ENCODE measurements at places on chromosomes 13 and 19.

- DNase-seq, result peak; percentile 93
These were observed 15.9 kb downstream of the ZNF787 start for GRCh38 chr19:56105090-56105701.

DNA sequence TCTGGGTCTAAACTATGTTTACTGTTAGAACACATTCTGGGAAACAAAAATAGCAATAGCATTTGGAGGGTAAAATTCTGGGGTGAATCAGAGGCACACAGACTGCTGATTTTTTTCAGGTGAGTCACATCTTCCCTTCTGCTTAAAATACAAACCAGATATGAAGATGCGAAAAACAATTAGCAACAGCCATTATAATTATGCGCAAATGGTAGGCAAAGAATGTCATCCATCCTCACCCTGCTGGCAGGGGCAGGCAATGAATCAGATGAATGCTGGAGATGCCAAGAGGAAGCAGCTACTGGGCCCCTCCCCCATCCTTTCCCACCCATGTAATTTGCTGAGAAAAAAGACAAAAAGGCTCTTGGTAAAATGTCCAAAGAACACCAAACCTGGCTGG, 282.9 kb downstream of the KLF5 start:
- DNase-seq, result no peak

DNA sequence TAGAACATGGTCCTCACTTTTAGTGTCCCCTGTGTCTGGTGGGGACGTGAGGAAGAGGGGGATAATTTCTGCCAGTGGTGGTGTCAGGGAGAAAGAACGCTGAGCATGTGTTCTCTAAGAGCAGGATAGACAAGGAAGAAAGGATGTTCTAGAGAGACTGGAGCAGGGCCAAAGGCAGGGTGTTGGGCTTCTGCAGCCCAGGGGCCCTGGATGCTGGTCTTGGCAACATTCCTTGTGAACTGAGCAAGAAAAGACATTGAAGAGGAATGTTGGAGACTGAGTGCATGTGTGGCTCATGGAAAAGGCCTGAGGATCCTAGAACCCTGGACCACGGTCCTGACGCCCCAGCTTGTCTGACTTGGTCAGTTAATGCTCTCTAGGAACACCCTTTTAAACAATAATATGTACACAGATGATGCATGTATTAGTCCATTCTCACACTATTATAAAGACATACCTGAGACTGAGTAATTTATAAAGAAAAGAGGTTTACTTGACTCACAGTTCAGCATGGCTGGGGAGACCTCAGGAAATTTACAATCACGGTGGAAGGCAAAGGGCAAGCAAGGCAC, 33.6 kb upstream of the SLC10A2 start:
- no peak for DNase-seq

DNA sequence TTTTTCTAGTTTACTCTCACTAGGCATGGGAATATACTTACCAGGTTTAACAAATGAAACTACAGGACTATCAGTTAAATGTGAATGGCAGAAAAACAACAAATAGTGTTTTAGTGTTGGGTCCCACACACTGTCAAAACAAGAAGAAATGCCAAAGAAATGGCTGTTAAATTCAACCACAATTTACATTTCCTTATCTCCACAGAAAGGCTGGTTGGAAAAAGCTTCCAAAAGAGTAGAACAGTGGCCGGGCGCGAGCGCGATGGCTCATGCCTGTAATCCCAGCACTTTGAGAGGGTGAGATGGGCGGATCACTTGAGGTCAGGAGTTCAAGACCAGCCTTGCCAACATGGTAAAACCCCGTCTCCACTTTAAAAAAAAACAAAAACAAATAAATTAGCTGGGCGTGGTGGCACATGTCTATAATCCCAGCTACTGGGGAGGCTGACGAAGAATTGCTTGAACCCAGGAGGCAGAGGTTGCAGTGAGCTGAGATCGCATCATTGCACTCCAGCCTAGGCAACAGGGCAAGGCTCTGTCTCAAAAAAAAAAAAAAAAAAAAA, 66.5 kb downstream of the SERP2 start:
- DNase-seq, result no peak

- no peak for DNase-seq
These were observed 490 bp downstream of the ITPKC start for GRCh38 chr19:40717325-40717879.

- peak; percentile 51 for DNase-seq
These were observed 136.8 kb downstream of the DCLK1 start for GRCh38 chr13:35994131-35994966.

- DNase-seq, result no peak
These were observed 17.1 kb downstream of the IGFL3 start for GRCh38 chr19:46107371-46107770.

DNA sequence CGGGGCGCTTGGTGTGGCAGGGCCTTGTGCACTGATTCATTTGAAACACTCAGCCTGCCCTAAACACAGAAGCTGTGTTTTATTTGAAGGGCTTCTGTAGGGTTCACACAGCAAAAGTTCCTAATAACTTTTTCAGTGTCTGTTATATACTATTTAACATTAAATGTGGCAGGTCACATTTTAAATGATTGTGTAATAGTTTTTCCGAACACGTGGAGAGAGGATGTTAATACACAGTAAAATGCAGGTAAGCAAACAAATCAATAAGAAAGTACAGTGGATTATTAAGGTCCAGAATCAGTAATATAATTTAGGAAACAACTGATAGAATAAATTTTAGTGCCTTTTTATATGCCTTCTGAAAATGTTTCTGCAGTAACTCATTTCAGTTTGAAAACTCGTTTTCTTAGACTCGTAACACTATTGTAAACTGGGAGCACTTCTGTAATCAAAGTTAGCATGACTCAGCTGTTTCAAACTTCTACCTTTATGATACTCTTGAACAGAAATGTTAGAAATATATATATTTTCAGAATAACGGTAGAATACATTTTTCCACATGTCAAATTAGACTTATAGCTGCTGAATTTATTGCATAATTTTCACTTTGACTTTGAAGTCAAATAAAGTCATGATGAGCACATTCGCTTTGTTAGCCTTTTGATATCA, 70.1 kb downstream of the GGACT start:
- DNase-seq, result no peak

- DNase-seq, result no peak
These were observed 127.6 kb downstream of the KDM4B start for GRCh38 chr19:5096536-5096935.

DNA sequence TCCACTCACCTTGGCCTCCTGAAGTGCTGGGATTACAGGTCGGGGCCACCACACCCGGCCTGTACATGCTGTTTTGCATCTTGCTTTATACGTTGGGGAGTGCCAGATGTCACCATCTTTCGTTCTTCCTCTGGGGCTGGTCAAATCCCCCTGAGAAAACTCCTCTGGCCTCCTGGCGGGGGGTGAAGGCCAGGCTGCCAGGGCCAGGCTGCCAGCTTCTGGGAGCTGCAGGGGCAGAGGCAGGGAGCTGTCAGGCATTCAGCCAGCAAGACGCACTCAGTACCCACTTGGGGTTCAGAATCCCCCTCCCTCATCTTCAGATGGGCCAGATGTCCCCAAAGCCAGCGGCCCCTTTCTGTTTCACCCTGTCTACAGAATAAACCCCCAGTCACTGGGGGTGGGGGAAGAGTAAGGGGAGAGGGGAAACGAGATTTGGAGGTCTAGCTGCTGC, 16.1 kb downstream of the ZSWIM9 start:
- no peak for DNase-seq

DNA sequence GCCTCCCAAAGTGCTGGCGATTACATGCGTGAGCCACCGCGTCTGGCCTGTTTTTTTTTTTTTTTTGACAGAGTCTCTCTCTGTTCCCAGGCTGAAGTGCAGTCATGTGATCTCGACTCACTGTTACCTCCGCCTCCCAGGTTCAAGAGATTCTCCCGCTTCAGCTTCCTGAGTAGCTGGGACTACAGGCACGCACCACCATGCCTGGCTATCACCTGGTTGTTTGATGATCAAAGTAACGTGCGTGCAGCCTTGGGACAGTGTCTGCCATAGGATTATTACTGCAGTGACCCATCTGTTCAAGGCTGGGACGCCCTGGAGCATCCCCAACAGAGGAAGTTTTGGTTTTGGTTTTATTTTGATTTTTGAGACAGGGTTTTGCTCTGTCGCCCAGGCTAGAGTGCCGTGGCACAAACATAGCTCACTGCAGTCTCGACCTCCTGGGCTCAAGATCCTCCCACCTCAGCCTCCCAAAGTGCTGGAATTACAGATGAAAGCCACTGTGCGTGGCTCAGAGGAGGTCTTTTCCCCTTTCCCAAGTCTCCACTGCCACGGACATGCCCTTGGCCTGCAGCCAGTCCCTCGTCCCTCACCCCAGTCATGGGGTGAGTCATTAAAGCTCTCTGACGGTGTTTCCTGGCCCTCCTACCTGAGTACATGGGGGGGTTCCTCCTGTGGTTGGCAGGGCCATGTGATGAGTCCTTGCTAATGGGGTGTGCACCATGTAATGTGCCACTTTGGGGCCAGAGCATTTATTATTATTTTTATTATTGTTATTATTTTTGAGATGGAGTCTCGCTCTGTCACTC, 65.6 kb downstream of the IER2 start:
- DNase-seq, result no peak

DNA sequence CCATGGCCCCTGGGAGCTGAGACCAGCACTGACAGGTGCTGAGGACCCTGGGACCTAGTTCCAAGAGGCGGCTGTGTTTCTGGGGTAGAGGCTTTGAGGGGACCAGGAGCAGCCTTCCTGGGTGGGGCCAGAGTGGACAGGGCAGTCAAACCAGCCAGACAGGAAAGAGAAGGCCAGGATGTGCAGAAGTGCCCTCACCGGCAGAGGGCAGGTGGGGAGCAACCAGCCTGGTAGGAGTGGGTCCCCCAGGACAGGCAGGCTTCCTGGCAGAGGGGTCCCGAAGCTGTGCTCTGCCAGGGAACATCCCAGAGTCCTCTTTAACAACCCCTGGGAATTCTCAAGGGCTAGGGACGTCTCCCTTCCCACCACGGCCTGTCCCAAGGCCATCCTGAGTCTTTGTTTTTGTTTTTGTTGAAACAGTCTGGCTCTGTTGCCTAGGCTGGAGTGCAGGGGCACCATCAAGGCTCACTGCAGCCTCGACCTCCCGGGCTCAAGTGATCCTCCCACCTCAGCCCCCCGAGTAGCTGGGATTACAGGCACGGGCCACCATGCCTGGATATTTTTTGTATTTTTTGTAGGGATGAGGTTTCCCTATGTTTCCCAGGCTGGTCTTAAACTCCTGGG, 3.0 kb upstream of the HIPK4 start:
- DNase-seq, result no peak

GRCh38 chr13:32645854-32646253, 59.6 kb downstream of the PDS5B start:
- DNase-seq, result no peak

GRCh38 chr19:7242601-7243258, 51.5 kb downstream of the INSR start:
- DNase-seq, result peak; percentile 38

DNA sequence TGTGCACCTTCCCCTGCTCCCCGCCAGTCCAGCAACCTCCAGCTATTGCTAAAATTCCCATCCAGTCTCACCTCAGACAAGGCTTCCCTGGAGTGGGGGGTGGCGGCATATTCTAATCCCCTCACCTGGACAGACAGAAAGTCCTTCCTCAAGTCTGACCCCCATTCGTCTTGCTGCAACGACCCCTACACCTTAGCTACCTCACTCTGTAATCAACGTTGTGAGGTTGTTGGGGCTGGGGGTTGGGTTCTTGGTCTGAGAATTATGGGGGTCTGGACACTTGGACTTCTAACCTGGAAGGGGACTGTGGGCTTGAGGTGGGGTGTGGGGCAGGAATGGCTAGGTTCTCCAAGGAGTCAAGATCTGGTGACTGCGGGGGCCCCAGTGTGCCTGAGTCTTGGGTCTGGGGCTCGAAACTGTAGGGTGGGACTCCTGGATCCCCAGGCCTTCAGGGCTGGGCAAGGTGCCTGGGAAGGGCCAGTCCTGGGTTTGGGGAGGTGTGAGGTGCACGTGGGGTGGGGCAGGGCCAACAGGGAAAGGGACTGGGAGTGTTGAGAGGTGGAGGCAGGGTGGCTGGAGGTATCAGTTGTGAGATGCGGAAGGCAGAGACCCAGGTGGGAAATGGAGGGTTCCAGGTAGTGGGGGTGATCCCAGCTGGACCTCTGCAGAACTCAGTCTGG, 1.3 kb downstream of the FOXA3 start:
- no peak for DNase-seq

- peak; percentile 28 for DNase-seq
These were observed 21.3 kb upstream of the VSTM2B start for GRCh38 chr19:29504454-29504853.

- no peak for DNase-seq
These were observed 192.9 kb downstream of the DCT start for GRCh38 chr13:94286581-94286980.

DNA sequence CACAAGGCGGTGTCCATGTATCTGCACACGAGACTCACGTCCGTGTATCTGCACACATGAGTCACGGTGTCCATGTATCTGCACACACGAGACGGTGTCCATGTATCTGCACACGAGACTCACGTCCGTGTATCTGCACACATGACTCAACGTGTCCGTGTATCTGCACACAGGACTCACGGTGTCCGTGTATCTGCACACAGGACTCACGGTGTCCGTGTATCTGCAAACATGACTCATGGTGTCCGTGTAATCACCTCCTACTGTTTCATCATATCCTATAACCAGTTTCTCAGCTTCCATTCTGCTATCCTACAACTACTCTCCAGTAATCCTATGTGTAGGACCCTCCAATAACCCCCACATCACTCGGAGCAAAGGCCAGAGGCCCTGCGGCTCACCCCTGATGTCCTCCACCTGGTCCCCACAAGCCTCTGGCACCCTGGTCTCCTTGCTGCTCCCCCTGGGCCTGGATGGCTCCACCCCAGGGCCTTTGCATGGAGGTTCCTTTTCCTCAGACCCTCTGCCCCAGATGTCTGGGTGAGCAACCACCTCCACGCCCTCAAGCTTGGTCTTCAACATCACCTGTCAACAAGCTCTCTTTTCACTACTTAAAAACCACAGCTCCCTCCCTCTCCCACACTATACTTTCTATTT, 2.5 kb upstream of the TMEM255B start:
- DNase-seq, result peak; percentile 62

DNA sequence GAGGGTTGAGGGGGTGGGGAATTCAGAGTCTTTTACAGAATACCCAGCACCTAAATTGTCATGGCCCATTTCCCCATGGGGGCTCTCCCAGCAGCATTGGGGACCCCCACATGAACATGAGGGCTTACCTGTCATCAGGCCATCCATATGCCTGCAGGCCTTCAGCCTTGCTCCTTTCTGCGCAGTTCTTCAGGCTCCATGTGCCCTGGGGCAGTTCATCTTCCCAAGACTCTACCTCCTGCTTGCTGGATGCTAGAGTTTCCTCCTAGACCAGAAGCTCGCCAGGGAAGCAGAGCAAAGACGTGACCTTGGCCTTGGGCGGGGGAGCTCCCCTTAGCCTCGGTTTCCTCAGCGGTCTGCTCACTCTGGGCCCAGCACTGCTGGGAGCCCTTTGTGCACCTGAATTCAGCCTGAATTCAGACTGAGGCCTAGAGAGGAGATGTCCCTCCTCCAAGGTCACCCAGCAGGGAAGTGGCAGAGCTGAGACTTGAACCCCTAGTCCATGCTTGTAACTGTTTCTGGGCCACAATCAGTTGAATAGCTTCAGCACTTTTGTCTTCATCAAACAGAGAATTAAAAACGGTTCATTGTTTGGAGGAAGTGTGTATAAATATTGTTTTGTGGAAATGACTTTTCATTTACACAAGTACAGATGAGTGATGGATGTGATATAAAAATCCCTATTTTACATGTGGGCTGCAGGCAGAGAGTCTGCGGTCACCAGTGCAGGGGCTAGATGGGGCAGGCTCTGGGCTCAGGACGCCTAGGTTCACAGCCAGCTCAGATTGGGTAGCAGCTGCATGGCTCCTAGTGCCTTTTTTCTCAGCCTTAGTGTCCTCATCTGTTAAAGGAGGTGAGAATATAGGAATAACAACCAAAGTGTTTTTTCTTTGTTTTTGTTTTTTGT, 9.5 kb downstream of the PPP5C start:
- peak; percentile 10 for DNase-seq

GRCh38 chr19:49489601-49490167, 2.3 kb downstream of the RPL13A start:
- DNase-seq, result no peak
